ENCODE measurements at places on chromosomes 4 and X.

GRCh38 chr4:144645631-144646522 lies at the start of gene HHIP:
TSS of gene HHIP (plus strand) at chr4:144646156. CDS start at chr4:144646676, 520 bp downstream.
- DNase-seq = no peak

GRCh38 chr4:135382280-135382959 lies 1180.8 kb upstream of the PABPC4L start:
- no peak for DNase-seq

GRCh38 chrX:124407226-124407625 lies 60.9 kb downstream of the SH2D1A start:
- no peak for DNase-seq

DNA sequence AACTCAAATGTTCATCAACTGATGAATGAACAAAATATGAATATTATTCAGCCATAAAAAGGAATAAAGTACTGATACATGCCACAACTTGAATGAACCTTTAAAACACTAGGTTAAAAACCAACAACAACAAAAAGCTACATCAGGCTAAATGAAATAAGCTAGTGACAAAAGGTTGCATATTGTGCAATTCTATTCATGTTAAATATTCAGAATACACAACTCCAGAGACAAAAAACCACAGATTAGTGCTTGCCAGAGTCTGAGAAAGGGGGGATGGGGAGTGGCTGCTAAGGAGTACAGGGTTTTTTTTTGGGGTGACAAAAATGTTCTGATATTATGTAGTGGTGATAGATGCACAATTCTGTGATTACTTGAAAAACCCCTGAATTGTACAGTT lies 58.5 kb downstream of the HAUS3 start:
- DNase-seq = no peak

GRCh38 chr4:122212880-122213279 lies 60.7 kb downstream of the BLTP1 start:
- no peak for DNase-seq

DNA sequence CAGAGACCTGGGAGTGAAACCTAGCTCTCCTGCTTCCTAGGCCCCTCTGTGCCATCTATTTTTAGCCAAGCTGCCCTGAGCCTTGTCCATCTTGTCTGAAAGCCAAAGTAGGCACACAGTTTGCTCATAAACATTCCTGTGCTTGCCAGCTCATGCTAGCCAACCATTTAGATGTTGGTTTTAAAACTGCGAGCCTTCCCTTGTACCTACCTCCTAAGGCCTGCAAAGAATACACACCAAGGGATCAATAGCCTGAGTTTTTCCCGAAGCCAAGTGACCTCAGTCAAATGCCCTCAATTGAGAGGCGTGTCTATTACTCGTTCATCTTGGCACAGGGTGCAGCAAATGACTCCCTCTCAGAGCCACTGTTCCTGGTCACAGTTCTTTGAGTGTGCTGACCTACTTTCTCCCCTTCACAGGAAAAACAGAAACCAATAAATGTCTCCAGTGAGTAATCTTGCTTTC lies 48.5 kb downstream of the ZCCHC12 start:
- no peak for DNase-seq

GRCh38 chr4:75135068-75135825 lies 202.3 kb downstream of the PARM1 start:
- DNase-seq = no peak

DNA sequence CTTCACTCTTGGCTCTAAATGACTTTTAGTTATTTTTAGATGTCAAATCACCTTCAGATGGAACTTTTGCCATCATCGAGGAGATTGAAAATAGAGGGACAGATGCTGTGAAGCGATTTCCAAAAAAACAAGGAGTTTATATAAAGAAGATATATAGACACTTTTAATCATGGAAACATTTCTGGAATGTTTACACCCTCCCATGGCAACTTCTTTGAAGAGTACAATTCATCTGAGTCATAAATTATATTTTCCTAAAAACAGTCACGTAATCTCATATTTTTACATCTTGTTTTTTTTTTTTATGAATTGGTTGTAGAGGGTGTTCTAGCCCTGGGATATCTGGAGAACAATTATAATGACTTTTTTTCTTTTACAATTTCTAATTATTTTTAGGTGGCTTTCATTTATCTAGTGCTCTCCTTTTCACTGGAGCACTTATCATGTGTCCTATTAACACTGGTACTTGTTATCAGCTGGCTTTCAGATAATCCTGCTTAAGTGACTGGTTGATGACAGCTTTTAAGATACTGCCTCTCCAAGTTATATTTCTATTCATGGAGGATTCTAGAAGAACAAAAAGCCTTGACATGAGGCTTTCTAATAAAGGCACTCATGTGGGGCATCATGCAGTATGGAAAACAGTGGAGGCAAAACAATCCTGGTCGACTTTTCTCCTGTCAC lies 24.9 kb downstream of the PCDH7 start:
- no peak for DNase-seq

DNA sequence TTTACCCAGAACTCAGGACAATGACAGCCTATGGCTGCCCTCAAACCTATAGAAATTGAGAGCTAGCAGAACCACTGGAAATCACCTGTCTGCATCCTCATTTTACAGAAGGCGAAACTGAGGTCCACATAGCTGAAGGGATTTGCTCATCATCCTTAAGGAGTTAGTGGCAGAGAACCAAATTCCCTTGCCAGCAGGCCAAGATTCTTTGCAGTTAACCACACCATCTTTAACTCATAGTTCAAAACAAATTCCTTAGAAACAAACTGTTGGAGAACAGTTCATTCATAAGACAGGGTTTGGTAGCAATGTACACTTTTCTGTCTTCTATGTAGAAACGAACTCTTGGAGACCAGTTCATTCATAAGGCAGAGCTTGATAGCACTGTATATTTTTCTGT lies 37.9 kb upstream of the RAP2C start:
- no peak for DNase-seq

DNA sequence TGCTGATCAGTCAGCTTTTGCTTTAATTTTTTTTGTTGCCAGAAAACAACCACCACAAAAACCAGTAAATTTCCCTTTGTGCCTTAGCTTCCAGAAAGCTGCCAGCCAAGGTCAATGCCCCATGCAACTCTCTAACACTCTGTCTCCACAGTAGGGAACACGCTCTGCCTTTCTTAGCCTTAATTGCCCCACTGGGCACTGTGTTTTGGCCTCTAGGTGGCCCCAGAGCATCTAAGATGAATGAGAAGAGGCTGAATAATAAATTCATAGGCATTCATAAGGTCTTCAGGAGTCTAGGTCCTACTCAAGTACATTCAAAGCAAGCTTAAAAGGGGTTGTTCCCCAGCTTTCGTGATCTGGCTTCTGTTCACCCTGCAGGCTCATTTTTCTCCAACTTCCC lies 57.7 kb upstream of the PASD1 start:
- DNase-seq = no peak

DNA sequence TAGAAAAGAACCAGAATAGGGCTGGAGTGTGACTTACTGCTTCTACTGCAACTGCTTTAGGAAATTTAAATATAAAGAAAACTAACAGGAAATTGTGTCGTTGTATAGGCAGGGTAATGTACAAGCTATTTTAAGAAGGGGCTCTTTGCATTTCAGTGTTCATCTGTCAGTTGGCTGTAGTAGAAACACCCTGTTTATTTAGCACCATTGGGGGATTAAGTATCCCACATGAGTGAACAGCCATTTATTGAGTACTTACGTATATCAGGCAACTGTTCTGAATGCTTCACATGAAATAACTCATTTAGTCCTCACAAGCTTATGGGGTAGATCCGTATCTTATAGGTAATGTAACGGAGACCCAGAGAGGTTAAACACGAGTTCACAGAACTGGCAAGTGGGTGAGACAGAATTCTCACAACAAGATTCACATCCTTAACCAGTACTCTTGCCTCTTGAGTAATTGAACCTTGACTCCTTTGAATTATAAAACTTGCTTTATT lies 23.9 kb downstream of the STIM2 start:
- no peak for DNase-seq

DNA sequence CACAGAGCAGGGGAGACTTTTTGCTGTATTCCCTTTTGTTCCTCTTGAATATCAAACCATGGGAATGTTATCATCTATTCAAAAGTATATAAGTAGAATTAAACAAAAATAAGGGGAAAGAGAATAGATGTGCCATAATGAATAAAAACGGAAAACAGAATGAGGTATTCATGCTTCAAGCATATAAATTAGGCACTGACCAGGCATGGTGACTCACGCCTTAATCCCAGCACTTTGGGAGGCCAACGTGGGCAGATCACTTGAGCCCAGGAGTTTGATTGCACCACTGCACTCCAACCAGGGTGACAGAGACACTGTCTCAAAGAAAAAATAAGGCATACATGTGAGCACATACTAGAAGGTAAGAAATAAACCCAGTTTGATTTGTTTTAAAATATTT lies 16.3 kb upstream of the NEUROG2 start:
- no peak for DNase-seq

- no peak for DNase-seq
Observed at GRCh38 chr4:47184083-47184482, 152.7 kb downstream of the GABRB1 start.

DNA sequence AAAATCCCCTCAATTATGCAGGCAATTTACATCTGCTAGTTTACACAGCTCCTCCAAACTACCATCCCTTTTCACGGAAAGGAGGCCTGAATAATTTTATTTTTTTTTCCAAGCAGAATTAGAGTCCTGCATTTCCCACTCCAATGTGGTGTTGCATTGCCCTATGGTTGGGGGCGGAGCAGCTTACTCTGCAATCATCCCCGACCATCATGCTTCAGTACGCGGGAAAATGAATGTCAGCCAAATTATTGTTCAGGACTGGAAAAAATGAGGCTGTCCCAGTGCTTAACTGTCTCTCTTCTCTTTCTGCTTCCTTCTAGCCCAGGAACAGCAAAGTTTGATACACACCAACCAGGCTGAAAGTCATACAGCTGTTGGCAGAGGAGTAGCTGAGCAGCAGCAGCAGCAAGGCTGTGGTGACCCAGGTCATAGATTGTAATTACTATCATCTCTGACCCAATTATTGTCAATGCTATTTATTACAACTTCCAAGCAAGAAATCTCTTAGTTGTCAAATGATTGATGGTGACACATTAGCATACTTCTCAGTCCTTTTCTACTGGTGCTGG lies 28.3 kb downstream of the MMRN1 start:
- DNase-seq = no peak

DNA sequence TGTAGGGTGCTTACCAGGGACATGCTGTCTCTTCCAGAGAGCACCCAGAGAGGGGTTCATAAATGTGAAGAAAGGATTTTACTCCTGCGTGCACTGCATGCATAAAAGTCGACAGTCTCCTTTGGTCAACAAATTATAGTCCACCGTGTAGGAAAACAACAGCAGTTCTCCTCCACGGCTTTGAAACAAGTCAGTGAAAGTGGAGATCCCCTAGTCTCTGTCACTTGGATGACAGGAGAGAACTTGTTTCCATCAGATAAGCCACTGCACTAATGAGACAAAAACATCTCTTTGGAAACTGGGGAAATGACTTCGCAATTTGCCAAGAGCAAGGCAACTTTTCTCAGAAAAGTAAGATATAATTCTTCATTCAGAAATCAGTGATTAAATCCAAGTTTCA lies 9.7 kb downstream of the UNC5C start:
- DNase-seq = no peak

GRCh38 chr4:145511913-145512522 lies 30.4 kb downstream of the SMAD1 start:
- no peak for DNase-seq

- DNase-seq = no peak
Observed at GRCh38 chrX:126394681-126395080, 157.9 kb downstream of the DCAF12L1 start.

GRCh38 chr4:6507345-6507744 lies 34.9 kb upstream of the PPP2R2C start:
- peak; percentile 4 for DNase-seq

DNA sequence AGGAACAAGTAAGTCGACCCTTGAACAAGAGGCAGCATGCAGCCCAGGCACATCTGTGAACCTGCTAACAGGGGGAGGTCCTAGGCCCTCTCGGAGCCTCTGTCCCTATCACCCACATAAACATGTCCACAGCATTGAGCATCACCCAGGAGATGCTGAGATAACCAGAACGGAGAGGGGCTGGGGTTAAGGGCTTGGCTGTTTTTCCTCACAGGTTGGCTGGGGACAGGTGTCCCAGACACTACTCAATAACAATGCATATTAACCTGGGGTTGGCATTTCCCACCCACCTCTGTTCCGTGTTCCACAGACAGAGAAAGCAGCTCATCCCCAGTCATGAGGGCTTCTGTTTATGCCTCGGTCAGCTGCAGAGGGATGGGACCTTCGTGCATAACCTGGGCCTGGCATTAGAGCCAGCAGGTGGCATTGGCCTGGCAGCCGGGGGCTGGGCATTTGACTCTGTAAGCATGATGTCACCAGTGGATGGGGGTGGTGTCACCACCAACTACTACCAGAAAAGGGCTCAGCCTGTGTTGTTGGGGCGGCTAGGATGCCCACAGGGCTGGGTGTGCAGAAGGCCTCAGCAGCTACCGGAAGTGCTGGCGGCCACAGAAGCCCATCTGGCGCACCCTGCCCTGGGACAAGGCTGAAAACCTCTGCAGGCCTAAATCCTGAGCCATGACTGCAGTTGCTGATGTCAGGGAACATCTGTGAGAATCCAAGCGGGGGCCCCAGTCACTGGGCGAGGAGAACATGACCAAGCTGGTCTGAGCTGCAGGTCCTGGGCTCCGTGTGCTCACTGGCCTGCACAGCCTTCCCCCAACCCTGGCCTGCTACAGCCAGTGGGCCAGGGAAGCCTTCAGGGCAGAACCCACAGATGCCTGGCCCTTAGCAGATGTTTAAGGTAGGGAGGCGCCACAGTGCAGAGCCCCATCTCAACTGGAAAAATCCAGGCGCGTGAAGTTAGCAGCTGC lies 351.4 kb downstream of the NR3C2 start:
- DNase-seq = no peak

GRCh38 chr4:153023692-153024394 lies 87.7 kb downstream of the FHDC1 start:
- DNase-seq = no peak

- no peak for DNase-seq
Observed at GRCh38 chrX:107707866-107708265, 67.7 kb downstream of the TSC22D3 start.

- DNase-seq = no peak
Observed at GRCh38 chr4:178480881-178481280, 1038.6 kb upstream of the AGA start.

- DNase-seq = no peak
Observed at GRCh38 chr4:83855044-83855443, 319.1 kb downstream of the GPAT3 start.

GRCh38 chrX:97401154-97401553 lies 517.4 kb downstream of the RPA4 start:
- DNase-seq = no peak

- DNase-seq = no peak
Observed at GRCh38 chrX:9728261-9728660, 37.4 kb downstream of the GPR143 start.

GRCh38 chr4:83679254-83679653 lies 143.3 kb downstream of the GPAT3 start:
- no peak for DNase-seq

DNA sequence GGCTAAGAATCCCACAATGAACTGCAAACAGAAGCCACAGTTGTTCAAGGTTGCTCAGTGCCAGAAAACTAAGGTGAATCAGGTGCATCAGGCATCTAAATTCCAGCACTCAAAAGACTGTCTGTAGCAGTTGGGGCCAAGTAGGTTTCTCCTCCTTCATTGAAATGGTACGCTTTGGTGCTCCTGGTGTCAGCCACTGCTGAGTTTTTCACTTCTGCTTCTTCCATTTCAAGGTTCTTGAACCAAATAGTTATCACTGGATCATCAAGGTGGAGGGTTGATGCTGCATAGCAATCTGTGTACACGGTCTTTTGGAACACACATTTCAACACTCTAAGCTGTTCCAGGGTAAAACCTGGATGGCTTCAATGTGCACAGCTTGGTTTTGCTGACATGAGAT lies 74.4 kb downstream of the TMA16 start:
- DNase-seq = no peak
